ENCODE measurements at places on chromosomes 7 and 10. TPM values are rescaled to one million over a fixed set of nuclear protein-coding genes. Genes with fewer than 3 reads are reported as not detected.

The CDK14 gene
- total RNA-seq = 5.3 TPM

The CALHM1 gene
- total RNA-seq = not detected

The CNTNAP2 gene
- 2.7 TPM for total RNA-seq

The ACTL6B gene
- not detected for total RNA-seq

The CDNF gene
- total RNA-seq = 0.29 TPM

The PDIA4 gene
- total RNA-seq = 307 TPM

The HOXA6 gene
- total RNA-seq = 11.8 TPM

The MOGAT3 gene
- total RNA-seq = not detected

The ITGB8 gene
- 121 TPM for total RNA-seq

The ABCC2 gene
- 0.17 TPM for total RNA-seq

The KDM7A gene
- total RNA-seq = 1.6 TPM

The PIK3CG gene
- total RNA-seq = 0.23 TPM

The PLEKHS1 gene
- not detected for total RNA-seq

The HOXA3 gene
- total RNA-seq = 33.2 TPM

The GRM8 gene
- total RNA-seq = not detected

The TWIST1 gene
- total RNA-seq = 0.22 TPM

The CUBN gene
- under 0.01 TPM for total RNA-seq

The CYP2E1 gene
- 0.17 TPM for total RNA-seq

The HSPA12A gene
- 8.9 TPM for total RNA-seq

The AKR1D1 gene
- not detected for total RNA-seq

The KAZALD1 gene
- total RNA-seq = 4.5 TPM

The ARHGEF5 gene
- 34.5 TPM for total RNA-seq

Data from epithelial cell of proximal tubule (primary cell).